ENCODE measurements at places on chromosomes 1 and 21.

DNA sequence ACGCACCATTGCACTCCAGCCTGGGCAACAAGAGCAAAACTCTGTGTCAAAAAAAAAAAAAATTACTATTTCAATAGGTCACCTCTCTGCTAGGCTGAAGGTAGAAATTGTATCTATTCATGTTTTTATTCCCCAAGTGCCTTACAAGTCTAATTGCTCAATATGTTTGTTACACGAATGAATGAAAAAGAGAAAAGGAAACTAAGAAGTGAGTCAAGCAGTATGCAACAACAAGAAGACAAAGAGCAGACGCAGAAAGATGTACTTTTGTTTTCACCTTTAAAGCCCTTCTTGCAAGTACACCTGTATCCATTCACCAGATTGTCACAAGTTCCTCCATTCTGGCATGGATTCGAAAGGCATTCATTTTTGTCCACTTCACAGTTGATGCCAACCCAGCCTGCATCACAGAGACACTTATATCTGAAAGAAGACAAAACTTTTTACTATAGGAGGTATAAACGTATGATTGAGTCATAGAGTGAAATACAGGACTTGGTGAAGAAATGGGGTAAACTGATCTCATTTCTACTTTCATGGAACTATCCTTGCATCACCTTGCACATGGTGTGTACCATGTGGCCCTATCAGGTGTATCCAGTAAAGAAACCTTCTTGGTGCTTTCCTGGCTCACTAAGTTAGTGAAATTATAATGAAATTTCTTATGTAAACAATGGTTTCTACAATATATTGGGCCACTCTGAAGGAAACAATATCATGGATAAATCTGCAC lies 57.1 kb upstream of the ADAM30 start:
- DNase-seq = no peak

DNA sequence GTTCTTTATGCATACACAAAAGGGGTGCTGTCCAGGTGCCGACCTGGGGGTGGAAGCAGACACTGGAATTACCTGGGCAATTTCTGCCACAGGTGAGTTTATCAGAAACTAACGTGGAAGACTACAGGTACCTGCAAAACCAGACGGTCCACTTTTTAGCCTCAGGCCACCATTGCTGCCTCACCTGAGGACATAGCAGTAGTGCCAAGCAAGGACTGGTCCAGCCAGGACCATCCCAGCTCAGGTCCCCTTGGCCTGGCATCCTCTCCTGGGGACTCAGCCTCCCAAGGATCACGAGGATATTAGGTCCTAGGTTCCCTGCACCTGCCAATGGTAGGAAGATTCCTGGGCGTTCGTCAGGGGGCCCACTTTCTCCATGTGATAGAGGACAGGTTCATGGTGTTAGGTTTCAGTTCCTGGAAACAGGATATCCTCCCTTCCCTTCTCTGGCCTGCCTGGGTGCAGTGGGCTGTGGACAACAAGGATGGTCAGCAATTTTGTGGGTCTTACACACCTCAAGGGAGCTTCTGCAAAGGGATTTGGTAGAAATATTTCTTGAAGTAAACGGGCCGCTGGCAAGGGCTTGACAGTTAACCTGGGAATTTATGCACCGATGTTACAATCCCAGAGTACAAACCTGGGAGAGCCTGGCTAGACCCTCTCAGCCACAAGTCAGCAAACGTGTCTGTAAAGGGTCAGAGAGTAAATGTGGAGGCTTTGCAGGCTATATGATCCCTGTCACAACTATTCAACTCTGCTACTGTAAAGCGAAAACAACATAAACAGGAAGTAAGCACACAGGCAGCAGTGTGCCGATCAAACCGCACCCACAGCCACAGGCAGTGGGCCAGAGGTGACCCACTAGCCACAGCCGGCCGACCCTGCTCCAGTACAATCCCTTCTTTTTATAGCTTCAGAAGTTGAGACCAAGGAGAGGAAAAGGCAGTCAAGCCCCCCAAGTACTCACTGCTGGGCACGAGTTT lies 71.4 kb upstream of the RAB4A start:
- peak; percentile 73 for DNase-seq

GRCh38 chr1:186283374-186283773 lies 91.7 kb downstream of the TPR start:
- DNase-seq = no peak

GRCh38 chr1:64887689-64888217 lies 78.6 kb downstream of the JAK1 start:
- no peak for DNase-seq

DNA sequence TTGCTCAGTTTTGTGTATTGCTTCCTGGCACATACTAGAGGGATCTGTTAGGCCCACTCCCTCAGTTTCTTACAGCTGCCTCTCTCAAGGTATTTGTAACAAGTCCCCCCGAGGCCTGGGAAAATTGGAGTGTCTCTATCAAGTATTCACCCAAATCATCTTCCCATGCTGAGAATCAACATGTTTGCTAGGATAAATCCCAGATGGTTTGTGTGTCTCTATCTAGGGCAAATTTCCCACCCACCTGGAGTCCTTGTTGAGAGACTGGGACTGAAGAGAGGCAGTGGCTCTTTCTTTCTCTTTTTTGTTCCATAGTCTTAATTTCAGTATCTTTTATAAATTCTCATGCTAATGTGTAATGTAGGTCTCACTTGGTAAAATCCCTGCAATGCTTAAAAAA lies 58.0 kb downstream of the OLFM3 start:
- no peak for DNase-seq

DNA sequence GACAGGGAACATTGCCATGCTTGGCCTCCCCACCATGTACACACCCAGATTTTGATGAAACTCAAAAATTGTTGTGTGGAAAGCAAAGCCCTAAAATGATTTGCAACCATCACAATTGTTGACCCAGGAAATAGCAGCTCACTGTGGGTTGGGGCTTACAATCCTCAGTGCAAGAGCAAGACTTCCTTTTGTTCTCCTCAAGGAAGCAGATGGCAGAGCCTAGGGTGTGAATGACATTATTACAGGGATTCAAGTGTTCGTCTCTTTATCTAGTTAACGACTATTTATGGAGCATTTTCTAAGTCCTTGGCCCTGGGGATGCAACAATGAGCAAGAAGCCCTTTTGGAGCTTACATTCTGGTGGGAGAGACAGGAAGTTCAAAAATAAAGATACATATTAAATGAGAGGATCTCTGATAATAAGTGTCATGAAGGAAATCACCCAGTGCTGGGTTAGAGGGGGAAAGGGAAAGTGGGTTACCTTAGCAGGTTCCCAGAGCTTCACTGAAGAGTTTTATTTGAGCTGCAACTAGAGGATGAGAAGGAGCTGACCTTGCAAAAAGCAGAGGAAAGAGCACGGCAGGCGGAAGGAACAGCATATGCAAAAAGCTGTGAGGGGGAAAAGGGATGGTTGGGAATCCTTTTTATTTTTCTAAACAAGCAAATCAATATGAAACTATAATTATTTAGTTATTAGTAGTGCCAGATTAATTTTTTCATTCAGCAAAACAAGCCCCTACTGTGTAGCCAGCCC lies 38.5 kb upstream of the ID3 start:
- no peak for DNase-seq

DNA sequence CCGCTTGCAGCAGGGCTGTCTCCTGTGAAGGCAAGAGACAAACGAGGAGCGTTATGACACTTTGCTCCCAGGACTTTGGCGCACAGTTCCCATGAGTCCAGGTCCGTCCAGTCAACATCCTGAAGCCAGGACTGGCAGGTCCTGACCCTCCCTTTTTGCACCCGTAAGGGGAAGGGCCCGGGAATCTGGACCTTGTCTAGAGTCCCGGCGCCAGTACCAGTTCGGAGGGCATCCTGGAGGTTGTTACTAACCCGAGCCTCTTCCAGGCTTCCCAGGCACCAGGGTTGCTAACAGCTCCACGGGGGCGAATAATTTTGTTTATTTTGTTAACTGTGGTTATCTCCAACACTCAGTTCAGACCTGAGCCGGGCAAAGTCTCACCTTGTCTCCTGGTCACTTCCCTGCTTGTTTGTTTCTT lies 682 bp upstream of the RWDD3 start:
- peak; percentile 30 for DNase-seq

GRCh38 chr1:209620487-209620884 lies 31.7 kb downstream of the LAMB3 start:
- no peak for DNase-seq

- peak; percentile 12 for DNase-seq
These were observed 62.4 kb downstream of the BACH1 start for GRCh38 chr21:29360799-29361765.

- no peak for DNase-seq
These were observed 28.5 kb upstream of the LCE5A start for GRCh38 chr1:152481869-152482664.

DNA sequence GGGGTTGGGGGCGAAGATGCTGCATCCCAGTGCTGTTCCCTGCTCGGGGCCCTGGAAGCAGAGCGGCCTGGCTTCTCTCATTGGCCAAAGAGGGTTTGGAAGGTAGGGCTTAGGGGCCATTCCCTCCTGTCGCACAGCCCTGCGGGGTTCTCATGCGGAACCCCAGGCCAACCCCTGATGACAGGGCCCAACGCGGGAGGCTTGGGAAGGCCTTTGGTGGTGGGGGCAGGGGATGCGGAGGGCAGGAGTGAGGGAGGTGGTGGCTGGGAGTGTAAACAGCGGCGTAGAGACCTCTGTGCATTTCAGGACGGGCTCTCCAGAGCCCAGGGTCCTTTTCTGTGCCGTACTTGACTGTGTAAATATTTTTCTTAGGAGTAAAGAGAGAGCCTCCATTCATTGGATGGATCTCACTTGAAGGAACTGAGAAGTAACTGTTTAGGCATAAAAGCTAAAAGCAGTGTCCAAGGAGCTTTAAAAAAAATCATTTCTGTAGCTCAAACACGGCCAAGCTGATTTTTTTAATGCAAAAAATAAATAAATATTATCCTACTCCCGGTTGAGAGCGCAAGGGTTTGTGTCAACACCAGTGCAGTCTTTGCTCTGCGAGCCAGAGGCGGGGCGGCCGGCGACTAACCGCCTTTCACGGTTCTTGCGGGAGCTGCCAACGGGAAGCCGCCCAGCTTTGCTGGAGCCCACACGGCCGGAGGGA lies 169.1 kb downstream of the PRDM16 start:
- no peak for DNase-seq

- no peak for DNase-seq
These were observed 1.7 kb downstream of the NASP start for GRCh38 chr1:45585496-45586075.

GRCh38 chr1:19435181-19435580 lies 50.2 kb downstream of the CAPZB start:
- DNase-seq = no peak

DNA sequence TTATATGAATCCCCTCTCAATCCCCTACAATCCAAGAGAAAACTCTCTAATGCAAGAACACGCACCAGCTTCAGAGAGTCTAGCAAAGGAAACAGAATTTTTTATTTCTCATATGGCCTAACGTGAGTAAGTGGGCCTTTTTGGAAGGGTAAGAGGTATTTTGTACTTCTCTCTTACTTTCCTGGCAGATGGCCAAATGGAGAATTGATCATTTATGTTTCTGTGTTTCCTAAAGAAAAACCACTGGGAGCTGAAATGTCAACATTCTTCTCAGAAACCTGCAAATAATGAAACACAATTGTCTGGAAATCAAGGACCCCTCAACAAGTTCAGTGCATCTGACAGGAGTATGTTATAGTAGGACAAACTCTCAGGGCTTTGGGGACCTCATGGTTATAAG lies 176.4 kb upstream of the C8B start:
- DNase-seq = no peak

DNA sequence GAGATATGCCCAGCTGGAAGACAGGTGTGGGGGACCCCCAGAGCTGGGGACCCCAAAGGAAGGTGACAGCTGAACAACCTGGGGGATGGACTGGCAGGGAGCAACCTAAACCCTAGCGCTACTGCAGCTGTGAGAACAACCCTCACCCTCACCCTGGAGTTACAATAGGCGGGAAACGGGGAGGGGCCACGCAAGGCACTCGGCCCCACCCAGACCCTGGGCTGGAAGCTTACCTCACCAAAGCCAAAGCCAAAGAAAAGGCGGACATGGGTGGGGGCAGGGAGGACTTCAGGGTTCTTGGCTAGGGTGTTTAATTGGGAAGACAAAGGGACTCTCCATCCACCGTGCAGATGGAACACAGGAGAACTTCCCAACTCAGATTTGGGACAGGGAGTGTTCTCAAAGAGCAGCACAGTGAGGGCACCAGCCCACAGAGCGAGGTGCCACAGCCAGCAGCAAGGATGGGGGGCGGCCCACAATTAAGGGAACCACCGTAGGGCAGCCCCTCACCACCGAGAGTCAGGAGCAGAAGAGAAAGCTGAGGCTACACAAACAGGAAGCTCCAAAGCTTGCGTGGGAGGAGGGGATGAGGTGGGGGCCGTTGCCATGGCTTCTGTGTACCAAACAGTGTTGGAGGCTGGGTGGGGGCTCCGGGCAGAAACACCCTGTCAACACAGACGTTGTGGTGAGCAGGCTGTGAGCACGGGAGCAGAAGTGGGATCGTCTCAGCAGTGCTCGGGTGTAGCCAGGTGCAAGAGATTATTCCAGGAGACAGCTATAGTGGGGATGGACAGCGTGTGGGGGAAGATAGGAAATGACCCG lies 1.9 kb downstream of the TAGLN2 start:
- DNase-seq = peak; percentile 90

GRCh38 chr1:17293681-17294425 lies 14.1 kb upstream of the PADI4 start:
- DNase-seq = no peak

GRCh38 chr1:166852918-166853317 lies 13.6 kb downstream of the POGK start:
- DNase-seq = no peak

- DNase-seq = no peak
These were observed 289.6 kb upstream of the ST6GALNAC5 start for GRCh38 chr1:76577525-76578185.

DNA sequence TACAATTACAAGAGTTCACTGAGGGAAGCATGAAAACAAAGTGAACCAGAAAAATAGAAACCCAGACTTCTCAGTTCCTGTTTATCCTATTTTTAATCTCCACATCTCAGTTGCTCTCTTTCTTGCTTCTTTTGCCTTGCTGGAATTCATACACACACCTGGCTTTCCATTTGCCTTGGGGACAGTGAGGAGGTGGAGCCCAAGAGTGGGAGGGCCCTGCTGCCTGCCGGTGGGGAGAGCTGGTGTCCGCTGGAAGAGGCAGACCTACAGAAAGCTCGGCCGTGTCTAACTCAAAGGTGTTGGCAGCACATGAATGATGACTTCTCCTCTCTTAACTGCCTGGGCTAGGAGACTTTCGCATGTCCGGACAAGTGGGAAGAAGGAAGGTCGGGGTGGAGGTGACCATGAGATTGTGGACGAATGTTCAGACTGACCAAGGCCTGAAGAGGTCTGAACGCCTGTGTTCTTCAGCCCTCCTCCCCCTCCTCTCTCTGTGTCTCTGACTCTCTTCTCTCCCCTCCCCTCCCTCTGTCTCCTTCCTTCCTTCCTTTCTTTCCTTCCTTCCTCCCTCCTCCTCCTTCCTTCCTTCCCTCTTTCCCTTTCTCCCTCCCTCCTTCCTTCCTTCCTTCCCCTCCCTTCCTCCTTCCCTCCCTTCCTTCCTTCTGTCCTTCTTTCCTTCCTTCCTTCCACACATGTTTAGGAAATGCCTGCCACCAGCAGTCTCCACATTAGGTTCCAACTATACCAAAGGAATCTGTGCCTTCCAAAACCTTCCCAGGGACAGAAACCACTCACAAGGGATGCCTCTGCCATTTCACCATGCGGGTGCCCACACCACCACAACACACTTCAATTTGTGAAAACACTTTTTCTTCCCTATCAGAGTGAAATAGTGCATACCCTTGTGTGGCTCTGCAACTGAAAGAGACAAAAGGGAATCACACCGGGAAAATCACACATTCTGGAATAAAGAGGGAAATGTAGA lies 157.3 kb upstream of the RUNX1 start:
- no peak for DNase-seq

- DNase-seq = no peak
These were observed 111.5 kb downstream of the PSMG1 start for GRCh38 chr21:39071623-39072214.

- peak; percentile 41 for DNase-seq
These were observed 11.2 kb downstream of the KIFAP3 start for GRCh38 chr1:170063109-170063826.
